ENCODE measurements at places on chromosomes 11 and 22.

GRCh38 chr22:22588485-22589164 is 29.6 kb upstream of the PRAME start:
- DNase-seq, result no peak

- DNase-seq, result no peak
These were observed 1.2 kb upstream of the MS4A10 start for GRCh38 chr11:60783911-60784310.

GRCh38 chr11:132471466-132471865 is 1060.8 kb downstream of the OPCML start:
- no peak for DNase-seq

DNA sequence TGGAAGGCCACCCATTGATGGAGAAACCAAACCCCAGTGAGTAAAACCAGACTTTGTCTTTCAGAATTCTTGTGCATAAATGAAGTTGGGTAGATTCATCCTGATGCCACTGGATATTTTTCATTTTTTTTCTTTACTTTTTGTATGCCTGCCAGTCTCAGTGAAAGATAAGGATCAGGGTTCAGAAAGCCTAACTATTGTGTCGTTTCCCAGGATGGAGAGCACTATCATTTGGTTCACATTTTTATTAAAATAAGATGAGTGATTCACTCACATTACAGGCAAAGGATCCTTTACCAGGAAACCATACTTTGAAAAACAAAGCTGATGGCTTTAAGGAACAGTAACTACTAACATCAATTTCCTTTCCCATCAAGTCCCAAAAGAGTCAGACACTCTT is 52.0 kb downstream of the ARFGAP2 start:
- no peak for DNase-seq

DNA sequence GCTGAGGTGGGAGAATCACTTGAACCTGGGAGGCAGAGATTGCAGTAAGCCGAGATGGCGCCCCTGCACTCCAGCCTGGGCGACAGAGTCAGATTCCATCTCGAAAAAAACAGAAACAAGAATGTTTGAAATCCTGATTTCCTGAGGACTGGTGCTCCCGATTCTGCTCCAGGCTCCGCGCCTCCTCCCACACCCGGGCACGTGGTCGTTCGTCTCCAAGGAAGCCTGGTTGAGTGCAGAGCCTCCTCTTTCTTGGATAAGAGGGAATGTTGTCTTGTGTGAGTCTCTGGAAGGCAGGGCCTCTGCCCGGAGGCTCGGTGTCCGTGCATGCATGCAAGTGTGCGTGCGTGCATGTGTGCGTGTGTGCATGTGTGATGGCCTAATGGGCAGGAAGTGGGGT is 30.1 kb downstream of the BRSK2 start:
- no peak for DNase-seq

DNA sequence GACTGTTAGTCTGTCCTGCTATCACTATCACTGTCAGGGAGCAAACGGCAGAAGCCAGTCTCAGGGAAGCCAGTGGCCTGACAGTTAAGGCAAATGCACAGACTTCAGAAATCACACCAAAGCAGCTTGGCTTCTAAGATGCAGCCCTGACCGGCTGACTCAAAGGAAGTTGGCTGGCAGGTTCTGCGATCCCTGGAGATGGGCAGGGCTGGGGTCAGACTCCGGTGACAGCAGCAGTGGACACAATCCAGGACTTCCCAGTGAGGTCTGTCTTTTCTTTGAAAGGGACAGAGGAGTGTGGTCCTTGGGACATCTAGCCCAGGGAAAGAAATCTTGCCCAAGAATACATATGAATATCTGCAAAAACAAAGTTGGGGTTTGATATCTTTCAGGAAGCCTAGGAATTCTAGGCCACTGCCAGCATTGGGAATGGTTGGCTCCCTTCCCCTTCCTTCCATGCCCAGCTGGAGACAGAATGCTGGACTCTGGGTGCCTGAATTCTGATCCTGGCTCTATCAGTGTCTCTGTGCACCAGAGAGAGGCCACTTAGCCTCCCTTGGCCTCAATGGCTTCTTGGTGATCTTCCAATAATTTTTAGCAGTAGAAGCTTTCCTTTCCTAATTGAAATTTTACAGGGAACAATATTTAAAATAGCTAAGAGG is 108.9 kb downstream of the KIRREL3 start:
- DNase-seq, result no peak

- DNase-seq, result no peak
These were observed 2.1 kb upstream of the CARNS1 start for GRCh38 chr11:67413266-67413849.

DNA sequence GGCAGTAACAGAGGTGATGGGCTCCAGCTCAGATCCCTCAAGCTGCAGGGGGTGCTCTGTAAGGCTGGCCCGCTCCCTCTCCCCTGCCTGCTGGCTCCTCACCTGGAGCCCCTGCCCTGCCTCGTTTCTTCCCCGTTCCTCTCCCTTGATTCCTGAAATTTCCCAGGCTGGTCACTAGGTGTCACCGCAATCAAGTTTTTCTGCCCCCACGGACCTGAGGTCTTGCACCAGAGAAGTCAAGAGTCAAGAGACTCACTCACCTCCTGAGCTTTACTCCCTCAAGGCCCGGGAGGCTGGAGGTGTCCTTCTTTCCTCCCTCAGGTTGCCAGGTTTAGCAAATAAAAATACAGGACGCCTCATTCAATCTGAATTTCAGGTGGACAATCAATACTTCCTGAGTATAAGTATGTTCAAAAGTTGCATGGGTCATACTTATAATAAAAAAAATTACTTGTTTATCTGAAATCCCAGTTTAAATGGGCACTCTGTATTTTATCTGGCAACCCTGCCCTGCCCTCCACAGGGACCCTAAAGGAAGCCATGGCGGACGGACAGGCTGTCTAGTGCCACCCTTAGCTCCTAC is 69.2 kb downstream of the SCUBE1 start:
- DNase-seq, result no peak

DNA sequence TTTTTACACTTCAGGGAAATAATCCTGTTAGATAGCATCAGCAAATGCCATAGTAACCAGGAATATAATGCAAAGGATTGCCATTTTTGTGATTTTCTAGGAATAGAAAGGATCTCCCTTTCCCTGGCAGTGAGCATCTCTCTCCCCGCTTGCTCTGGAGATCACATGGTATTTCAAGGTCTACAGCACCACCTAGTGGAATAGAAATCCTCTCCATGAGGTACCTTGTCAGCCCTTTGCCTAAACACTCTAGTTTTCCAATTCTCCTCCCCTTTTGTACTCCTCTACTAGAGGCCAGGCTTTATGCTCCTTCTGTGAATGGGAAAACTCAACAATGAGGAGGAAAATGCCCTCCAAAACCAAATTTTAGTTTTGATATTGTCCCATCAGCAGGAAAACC is 78.4 kb downstream of the XRRA1 start:
- DNase-seq, result no peak

DNA sequence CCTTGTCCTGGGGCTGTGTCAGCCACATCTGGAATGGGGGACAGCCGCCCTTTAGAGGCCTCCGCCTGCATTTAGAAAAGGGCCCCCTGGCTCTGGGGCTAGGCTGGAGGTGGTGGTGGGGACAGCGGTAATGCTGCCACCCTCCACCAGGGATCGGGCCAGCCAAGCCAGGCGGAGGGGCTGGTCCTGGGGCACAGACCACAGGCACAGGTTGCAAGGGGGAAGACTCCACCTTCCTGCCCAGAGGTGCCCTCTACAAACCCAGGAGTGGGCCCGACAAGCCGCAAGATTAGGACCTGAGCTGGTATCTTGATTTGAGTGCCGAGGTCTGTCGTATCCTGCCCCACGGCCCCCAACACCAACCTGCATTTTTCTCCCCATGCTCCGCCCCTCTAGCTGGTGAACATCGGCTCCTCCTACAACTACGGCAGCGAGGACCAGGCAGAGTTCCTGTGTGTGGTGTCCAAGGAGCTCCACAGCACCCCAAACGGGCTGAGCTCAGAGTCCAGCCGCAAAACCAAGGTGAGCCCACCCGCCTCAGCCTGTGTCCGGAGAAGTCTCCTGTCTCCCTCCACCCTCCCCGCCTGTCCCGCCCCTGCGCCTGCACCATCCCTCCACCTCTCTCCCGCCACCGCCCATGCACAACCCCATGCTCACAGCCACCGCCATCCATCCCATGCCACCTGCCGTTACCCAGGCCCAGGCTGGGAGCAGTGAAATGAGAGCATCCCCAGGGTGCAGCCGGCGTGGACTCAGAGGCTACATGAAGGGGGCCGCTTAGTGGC is 7.6 kb downstream of the KCTD17 start:
- DNase-seq, result no peak

DNA sequence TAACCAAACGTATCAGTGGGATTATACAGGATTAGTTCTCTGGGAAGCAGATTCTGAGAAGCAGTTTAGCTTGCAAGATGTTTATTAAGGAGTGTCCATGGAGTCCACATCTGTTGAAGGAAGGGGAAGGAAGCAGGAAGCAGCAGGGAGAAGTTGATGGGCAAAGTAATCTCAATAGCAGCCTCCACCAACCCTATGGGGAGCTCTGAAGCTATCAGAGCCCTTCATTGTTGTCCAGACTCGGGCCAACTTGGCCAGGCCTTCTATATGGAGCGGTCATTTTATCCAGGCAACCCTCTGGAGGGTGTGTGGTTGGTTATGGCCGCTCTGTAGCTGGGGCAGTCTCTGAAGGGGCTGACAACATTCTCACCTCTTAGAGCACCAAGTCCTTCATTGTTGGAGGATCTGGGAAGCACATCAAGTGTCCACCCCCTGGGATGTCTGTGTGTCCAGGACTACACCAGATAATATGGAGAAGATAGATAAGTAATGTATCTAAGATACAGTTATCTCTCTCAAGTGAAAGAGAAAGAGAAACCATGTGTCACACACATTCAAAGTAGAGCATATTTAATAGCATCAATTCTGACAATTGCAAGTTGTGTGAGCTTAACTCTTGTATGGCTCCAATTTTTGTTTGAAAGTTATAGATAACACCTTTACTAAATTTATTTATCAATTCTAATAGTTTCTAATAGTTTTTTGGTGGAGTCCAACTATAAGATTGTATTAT is 101.7 kb upstream of the TRIM77 start:
- DNase-seq, result no peak

All from stimulated activated CD4-positive, alpha-beta T cell treated with anti-CD3 and anti-CD28 coated beads, Interleukin-1b, Interleukin-23, amount 100 ng/mL, for 1 hour (primary cell).